NCI-H1417 treated with DMSO at 0.1 percent for 48 hours (cell line): ENCODE measurements at places on chromosomes 3 and 15.

DNA sequence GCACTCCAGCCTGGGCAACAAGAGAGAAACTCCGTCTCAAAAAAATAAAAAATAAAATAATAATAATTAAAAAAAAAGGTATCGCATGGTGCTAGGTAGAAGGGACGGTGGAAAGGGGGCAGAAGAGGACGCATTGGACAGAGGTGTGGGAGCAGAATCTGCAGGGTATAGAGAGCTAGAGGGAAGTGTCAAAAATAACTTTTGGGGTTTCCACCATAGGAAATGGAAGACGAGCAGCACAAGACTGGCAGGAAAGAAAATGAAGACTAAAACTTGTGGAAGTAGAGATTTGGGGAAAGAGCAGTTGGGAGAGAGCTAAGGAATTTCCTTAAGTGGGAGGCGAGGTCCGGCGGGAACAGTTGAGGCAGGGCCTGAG is 585 bp upstream of the MKRN2 start:
- DNase-seq: no peak

- no peak for DNase-seq
Observed at GRCh38 chr15:45981625-45982024, 346.8 kb downstream of the SQOR start.

GRCh38 chr3:157543501-157544035 is 40.4 kb upstream of the VEPH1 start:
- no peak for DNase-seq

DNA sequence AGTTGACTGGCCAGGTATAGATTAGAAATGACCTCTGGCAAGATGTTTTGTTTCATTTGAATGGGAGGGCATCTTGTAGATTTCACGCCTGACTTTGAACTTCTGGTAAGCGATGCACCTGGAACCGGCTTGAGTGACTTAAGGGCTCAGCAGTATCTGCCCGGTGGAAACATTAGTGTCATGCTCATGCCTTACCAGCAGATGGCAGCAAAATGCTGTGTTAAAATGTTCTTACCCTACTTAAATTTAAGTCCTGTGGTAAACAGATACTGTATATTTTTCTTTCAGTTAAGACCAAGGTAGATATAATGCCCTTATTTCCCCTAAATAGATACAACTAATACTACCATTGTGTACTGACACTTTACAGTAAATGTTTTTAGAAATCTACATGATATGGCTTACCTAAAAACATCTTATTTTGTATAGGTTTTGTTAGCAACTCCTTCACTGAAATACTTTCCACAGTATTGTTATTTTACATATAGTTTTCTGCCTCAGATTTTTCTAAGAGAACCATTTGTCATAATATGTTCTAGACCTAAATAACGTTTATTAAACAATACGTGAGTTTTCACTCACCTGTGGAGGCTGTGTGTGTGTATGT is 25.5 kb downstream of the ASB7 start:
- DNase-seq: peak; percentile 48

DNA sequence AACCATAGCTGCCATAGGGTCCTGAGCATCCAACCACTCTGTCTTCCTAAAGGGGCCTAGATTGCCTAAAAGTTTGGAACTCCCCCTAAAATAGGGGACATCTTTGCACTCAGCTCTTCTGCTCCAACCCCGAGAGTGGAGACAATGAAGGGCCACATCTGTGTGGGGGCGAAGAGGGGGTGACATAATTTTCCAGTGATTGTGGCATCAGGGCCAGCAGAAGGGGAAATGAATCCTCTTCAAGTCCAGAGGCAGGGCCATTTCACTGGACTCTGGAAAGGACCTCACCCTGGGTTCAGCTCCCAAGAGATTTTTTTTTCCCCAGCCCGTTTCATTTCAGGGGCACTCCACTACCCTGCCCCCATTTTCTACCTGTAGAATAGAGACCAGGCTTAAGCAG is 4.6 kb upstream of the ANKRD63 start:
- DNase-seq: no peak

- DNase-seq: no peak
Observed at GRCh38 chr15:81336568-81336967, 12.6 kb upstream of the STARD5 start.

GRCh38 chr3:14543446-14543845 is 3.3 kb upstream of the GRIP2 start:
- no peak for DNase-seq

- no peak for DNase-seq
Observed at GRCh38 chr3:156448300-156448699, 106.6 kb downstream of the SSR3 start.

DNA sequence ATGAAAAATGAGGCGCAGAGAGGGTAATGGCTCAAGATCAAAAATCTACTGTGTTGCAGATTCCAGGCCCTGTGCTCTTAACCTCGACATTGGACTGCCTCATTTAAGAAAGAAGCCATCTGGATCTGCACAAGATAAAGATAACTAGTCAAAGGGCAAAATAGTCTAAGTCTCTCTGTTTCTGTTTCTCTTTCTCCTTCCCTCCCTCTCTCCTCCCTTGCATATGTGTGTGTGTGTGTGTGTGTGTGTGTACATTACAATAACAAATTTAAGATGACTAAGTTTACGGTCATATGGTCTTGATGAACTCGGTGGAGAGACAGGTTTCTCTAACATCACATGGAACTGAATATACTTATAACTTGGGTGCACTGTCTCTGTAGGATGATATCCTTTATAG is 69.2 kb downstream of the MEIS2 start:
- DNase-seq: no peak

DNA sequence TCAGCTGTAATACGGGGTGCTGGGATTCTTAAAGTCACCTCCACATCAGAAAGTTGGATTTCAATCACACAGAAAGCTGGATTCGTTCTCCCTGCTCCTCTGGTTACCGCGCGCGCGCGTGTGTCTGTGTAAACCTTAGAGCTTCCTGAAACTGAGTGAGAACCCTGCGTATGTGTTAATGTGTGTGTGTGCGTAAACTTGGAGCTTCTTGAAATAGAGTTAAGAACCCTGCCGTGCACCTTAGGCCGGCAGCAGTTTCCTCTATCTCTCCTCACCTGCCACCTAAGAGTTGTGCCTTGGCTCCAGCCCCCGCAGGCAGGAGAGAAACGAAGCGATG is 531 bp downstream of the LZTFL1 start:
- no peak for DNase-seq

DNA sequence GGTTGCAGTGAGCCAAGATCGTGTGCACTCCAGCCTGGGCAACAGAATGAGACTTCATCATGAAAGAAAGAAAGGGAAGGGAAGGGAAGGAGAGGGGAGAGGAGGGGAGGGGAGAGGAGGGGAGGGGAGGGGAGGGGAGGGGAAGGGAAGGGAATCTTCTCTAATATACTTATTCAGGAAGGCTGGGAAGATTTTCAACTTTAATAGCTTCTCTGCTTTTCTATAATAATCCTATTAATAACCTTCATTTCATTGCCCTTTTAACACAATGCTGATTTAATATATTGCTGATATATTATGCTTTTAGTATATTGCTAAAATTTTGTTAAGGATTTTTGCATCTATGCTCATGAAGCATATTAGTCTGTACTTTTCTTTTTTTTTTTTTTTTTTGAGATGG is 23.4 kb upstream of the RNF7 start:
- no peak for DNase-seq

DNA sequence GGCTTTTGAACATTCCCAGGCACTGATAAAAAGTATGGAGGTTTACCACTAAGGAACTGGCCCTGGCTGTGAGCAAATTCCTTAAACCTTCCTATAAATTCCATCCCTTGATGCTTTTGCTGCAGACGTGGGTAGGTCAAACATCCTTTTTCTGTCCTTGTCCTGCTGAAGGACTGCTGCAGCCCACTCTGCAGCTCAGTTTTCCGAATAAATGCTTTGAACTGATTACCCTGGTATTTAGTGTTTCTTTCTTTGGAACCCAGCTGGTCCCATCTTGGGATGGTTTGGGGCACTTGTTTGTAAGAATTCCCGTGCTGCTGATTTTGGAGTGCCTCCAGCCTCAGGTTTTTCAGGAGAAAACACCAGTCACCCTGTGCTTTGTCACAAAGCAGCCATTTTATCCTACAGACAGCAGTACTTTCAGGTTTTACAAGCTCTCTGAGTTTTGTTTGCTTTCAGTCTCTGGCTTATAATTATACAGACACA is 815.9 kb downstream of the VGLL3 start:
- no peak for DNase-seq

DNA sequence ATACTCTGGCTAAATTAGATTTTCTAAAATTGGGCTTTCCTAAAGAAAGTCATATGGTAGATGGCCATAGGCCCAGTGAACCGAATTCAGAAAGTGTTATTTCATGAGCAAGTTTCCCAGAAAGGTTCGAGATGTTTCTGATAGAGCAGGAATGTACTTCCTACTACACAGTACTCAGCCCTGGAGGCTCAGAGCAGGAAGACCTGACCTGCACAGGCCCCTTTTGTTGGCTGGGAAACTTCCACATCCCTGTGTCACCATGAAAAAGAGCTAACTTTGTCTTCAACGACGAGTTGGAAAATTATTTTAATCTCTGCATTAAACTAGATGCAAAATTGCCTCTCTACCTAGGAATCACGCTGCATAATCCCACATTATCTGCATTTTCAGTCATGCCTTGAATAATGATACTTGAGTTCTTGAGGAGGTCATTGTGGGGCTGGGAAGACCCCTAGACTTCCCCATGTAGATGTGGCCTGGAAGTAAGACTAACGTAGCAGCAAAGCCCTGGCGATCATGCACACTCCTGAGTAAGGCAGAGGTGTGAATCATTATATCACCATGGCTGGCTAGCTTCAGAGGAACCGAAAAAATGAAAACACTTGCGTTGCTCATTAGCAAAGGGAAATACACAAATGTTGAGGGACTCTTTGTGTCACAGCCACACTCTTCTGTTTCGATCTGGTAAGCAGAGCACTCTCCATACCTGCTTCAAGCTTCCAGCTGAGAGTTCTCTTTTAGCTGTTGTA is 47.1 kb downstream of the CMTM7 start:
- no peak for DNase-seq

DNA sequence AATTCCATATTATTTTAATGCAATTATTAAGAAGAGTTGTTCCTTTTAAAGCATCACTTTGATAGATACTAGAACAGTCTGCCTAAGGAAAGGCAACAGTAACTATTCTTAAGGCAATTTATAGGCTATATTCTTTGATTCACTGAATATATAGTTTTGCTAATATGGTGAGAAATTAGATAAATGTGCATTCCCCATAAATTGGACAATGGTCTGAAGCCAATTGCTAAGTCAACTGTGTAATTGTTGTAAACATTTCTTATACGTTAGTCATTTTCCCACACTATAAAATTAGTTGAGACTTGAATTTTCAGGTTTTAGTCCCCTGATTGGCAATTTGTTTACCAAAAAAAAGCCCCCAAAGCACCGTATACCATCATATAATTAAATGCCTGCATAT is 263.0 kb upstream of the NECTIN3 start:
- no peak for DNase-seq

GRCh38 chr15:73053398-73053723 is 1.1 kb downstream of the NEO1 start:
- DNase-seq: no peak

- DNase-seq: no peak
Observed at GRCh38 chr3:126438746-126439145, 36.9 kb downstream of the ZXDC start.

GRCh38 chr3:105580296-105580965 is 213.7 kb downstream of the ALCAM start:
- no peak for DNase-seq

- no peak for DNase-seq
Observed at GRCh38 chr15:67543348-67543718, 830 bp downstream of the MAP2K5 start.

DNA sequence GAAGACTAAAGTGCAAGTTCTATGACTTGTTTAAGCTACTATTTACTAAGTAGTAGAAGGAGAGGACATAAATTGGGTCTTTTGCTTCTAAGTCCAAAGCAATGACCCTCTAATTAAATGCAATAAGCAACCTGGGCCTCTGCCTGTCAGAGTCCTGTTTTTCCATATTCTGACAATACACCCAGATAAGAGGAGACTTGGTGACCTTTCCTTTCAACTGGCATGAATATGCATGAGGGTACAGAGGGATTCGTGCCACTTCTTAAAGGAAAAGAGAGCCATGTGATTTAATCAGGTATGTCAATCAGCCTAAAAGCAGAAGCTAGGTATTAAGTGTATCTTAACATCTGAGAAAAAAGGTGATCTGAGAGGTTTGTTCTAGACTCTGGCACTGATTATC is 50.7 kb upstream of the FGF7 start:
- DNase-seq: no peak

- no peak for DNase-seq
Observed at GRCh38 chr3:53705774-53706173, 140.4 kb downstream of the CHDH start.

- peak; percentile 28 for DNase-seq
Observed at GRCh38 chr15:88904624-88905327, 8.4 kb downstream of the MFGE8 start.

- no peak for DNase-seq
Observed at GRCh38 chr15:70856884-70857561, 3.1 kb upstream of the LARP6 start.

DNA sequence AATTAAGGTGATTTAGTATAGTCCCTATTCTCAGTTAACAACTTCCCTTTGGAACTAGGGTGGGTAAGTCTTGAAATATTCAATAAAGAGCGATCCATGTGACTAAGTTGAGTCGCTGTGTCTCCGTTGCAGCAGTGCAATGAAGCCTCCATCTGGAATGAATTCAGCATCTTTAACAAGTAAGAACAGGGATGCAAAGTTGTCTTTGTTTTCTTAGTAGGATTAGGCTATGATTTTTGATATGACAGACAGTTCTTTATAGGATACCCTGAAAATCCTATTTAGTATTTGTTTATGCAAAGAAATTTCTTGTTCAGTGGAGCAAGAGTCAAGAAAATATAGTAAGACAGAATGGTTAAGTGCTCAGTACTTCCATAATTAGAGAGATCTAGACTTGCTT is 52.7 kb downstream of the RBMS3 start:
- DNase-seq: no peak

- DNase-seq: no peak
Observed at GRCh38 chr3:14471690-14472089, 68.5 kb downstream of the GRIP2 start.
